ENCODE measurements at places on chromosomes 2 and 18.

- no peak for DNase-seq
Measured at GRCh38 chr2:104872866-104873688, 19.2 kb downstream of the POU3F3 start.

GRCh38 chr2:230614913-230615332 lies 97.7 kb upstream of the CAB39 start:
- DNase-seq, result peak; percentile 42

GRCh38 chr2:135882415-135882814 lies 6.2 kb upstream of the MCM6 start:
- no peak for DNase-seq

DNA sequence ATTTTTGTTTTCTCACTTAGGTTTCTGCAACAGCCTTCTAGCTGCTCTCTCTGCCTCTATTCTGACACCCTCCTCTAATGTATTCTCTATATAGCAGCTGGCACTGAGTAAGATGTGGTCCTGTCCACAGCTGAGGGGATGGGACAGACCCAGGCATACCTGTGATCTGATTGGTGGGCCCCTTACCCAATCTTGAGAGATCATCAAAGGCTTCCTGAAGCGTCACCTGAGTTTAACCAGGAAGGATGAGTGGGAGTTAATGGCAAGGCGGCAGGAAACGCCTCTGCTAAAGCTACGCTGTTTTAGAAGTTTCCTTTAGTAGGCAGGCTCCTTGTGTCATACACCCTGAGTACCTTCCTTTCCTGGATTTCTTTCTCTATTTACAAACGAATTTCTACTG lies 5.7 kb upstream of the TET3 start:
- DNase-seq, result peak; percentile 81

- no peak for DNase-seq
Measured at GRCh38 chr2:101860157-101860556, 131.6 kb upstream of the IL1R2 start.

- no peak for DNase-seq
Measured at GRCh38 chr2:240402566-240403272, 32.7 kb upstream of the GPC1 start.

DNA sequence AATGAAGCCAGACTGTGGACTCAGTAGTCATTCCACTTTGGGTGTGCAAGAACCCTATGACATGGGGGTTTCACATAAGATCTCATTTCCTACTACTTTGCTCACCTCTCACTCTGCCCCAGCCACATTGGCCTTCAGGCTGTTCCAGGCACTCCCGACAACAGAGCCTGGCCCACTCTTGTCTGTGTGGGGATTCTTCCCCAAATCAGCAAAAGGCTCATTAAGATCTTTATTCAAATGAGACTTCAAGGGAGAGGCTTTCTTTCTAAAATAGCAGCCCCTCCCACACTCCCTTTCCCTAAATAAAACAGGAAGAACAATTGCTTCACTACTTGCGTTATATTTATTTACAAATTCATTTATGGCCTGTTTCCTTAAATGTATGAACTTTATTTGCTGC lies 3.5 kb upstream of the CDC42EP3 start:
- no peak for DNase-seq

Measured in stimulated activated CD8-positive, alpha-beta memory T cell treated with anti-CD3 and anti-CD28 coated beads, Interleukin-7, amount 100 ng/mL, for 4 hours (primary cell).